ENCODE measurements at places on chromosomes 3 and 15.

DNA sequence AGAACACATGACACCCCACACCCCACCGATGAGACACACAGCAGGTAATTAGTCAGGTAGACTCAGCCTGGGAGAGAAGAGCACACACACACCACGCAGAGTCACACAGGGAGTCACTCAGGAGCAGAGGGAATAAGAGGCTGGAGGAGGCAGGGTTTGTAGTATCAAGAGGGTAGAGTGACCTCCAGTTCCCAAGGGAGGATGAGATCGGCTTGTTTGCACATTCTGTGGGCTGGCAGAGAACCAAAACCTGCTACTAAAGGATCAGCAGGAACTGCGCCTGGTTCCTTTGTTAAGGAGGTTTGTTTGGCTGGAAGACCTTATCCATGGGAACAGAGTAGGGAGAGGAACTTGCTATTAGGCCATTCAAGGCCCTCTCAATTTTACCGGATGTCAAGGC lies 281.4 kb upstream of the SLCO3A1 start:
- H3K36me3 ChIP-seq: no peaks in the 10 kb centered on the region
- peaks cover 4% of the 10 kb centered on the region for H3K27me3 ChIP-seq
- H3K4me3 ChIP-seq: no peak overlapping the region
- no peak for DNase-seq
- no peak overlapping the region for H3K27ac ChIP-seq
- H3K4me1 ChIP-seq: no peaks in the 10 kb centered on the region

DNA sequence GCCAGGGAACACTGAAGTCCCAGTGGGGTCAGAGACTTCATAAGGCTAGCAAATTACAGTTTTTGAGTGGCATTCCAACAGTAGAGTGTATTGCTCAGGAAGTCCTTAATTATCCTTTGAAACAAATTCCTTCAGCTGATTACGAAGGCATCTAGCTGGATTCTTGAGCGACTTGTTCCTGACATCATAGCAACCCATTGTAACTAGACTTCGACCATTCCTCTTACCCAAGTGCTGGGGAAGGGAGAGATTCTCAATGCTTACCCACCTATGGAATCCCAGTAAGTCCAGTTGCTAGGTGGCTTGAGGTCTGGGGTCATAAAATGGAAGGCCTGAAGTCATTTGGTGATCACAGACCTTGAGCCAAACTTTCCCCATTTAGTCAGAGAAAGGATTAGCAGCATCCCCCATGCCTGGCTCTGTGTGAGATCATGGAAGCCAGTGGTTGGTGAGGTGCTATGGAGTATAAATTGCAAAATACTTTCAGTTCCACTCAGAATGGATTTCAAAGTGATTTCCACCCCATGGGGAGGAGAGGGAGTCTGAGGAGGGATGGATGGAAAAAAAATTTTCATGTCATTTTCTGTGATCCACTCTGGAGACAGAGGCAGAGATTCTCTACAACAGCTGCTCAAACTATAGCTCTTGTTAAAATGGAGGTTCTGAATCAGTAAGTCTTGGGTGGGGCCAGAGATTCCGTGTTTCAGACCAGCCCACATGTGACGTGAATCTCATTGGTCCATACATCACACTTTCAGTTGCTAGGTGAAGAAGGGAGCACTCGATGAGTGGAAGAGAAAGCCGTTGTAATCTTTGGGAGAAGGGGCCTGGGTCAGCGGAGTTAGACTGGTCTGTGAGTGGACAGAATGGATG lies 45.7 kb downstream of the CD86 start:
- no peaks in the 10 kb centered on the region for H3K27me3 ChIP-seq
- no peak for DNase-seq
- no peaks in the 10 kb centered on the region for H3K4me1 ChIP-seq
- H3K36me3 ChIP-seq: no peaks in the 10 kb centered on the region
- H3K4me3 ChIP-seq: no peak overlapping the region

DNA sequence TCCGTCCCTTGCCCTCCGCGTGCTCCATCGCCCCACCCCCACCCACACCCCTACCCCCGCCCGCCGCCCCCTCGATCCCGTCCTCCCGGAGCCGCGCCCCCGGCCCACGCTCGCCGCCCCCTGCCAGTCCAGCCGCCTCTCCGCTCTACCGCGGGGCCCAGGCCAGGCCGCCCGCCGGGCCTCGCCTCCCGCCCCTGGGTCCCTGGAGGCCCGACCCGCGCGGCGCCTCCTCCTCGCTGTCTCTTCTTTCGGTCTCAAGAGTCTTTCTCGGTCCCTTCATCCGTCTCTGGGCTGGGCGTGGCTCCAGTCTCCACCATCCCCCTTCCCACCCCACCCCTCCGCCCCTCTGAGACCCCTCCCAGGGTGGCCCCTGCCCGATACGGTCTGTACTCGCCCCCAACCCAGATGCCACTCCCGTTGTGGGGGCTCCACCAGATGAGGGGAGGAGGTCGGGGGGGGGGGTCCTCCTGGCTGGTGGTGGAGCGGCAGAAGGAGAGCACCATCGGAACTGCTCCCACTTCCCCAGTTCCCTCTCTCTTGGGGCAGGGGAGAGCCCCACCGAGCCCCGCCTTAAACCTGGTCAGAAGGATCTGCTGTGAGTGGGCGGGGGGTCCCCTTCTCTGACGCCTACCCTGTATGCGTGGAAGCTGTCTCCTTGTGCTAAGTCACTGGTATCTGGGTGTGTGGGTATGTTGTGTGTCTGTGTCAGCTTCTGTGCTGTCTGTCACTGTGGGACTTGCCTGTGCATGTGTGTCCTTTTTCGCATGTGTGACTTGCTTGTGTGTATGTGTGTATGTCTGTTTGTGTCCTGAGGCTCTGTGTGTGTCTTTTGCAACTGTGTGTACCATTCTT lies 1.0 kb downstream of the PRKCD start:
- H3K4me3 ChIP-seq: peak overlapping the region; percentile 96
- no peaks in the 10 kb centered on the region for H3K27me3 ChIP-seq

DNA sequence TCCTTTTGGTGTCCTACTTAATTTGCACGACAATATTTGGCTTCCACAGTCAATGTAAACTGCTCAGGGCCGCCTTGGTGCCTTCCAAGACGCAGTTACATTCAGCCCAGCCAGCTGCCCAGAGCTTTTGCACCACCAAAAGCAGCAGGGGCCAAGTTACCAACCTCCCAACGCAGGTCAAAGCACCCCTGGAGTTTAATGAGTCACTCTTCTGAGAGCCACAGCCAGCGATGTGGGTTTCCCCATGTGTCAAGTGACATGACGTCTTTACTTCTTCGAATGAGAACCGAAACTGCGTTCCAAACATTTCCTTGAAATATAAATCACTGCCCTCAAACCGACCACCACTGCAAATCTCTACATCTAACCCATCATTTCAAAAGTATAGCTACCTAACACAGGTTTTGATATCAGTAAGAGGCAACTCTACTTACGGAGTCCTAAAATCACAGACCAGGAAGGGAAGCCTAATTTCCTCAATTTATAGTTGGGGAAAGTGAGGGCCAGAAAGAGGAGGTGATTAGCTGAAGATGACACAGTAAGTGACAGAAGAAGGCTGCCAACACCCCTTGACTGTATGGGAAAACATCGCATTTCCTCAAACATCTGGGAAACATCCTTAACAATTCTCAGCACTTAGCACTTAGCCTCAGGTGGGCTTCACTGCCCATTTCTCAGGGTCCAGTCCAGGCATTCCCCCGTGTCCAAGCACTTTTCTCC lies 24.5 kb downstream of the MB21D2 start:
- no peaks in the 10 kb centered on the region for H3K27me3 ChIP-seq
- no peaks in the 10 kb centered on the region for H3K36me3 ChIP-seq
- H3K4me1 ChIP-seq: peaks cover 28% of the 10 kb centered on the region

Measured in tibial artery (tissue), 4 donors.